ENCODE measurements at places on chromosomes 12 and 14.

DNA sequence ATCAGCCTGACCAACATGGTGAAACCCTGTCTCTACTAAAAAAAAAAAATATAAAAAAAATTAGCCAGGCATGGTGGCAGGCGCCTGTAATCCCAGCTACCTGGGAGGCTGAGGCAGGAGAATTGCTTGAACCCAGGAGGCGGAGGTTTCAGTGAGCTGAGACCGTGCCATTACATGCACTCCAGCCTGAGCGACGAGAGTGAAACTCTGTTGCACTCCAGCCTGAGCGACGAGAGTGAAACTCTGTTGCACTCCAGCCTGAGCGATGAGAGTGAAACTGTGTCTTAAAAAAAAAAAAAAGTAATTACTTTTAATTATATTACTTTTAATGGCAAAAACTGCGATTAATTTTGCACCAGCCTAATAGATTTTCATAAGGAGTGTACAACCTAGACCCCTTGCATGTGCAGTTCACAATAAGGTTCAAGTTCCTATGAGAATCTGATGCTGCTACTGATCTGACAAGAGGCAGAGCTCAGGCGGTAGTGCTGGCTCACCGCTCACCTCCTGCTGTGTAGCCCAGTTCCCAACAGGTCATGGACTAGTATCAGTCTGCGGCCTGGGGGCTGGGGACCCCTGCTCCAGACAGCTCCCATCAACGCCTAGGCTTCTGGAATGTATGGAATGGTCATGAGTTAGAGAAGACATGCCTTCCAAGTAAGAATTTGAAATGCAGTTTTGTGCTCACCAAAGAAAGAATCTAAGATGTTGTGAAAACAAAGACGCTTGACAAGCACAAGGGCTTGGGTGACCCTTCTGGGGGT, 10.1 kb downstream of the LTB4R start:
- no peak for DNase-seq

- no peak for DNase-seq
These were observed 11.5 kb upstream of the IL26 start for GRCh38 chr12:68237078-68237477.

DNA sequence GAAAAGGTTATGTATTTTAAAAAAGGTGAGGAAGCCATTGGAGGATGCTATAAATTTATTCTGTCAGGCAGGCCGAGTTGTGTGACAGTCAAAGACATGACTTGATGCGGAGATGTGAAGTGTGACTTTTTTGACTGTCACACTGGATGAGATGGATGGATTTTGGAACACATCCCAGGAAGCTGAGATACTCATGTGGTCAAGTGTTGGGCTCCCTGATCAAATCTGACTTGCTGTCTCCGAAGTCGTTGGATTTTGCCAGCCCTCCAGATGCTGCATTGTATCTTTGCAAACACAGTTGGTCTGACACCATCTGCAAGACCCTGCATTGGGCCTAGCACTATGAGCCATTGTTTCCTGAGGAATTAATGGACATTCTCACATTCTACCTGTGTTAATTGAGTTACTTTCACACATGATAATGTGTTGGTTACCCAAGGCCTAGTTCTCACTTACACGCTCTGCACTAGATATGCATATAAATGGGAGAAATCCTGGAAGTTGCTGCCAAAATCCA, 204.0 kb upstream of the PRKD1 start:
- DNase-seq, result no peak

DNA sequence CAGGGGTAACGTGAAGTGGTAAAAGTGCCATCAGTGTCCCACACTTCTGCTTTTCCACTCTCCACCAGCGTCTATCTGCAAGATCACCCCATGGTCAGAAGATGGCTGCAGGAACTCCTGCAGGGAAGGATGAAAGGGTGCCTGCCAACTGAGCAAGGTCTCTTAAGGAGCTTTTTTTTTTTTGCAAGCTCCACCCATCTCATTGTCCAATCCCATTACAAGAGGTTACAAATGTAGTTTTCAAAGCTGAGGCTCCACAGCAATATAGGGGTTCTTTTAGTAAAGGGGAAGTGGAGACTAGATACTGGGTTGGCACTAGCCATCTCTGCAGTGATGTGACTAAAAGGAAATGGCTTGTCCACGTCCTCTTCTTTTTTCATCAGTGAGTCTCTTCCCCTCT, 5.9 kb upstream of the BHLHE41 start:
- DNase-seq, result no peak

- no peak for DNase-seq
These were observed 96.4 kb downstream of the EFCAB11 start for GRCh38 chr14:89858089-89858488.

DNA sequence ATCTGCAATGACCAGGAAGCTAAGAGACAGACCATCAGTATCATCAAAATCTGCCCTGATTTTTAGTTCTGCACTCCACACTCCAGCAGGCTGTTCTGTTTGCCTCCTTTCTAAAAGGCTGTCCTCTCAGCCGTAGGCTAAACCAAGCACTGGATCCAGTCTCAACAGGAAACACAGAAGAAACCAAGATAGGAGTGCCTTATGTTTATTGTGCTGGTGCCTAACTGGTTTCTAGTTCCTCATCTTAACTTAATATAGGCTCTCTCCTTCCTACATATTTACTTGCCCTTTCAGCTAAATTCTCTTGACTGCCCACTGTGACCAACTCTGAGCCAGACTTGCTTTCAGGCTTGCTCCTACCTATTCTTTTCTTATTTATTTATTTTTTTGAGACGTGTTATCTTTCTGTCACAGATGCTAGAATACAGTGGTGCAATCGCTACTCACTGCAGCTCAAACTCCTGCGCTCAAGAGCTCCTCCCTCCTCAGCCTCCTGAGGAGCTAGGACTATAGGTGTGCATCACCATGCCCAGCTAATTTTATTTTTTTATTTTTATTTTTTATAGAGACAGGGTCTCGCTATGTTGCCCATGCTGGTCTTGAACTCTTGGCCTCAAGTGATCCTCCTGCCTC, 30.8 kb downstream of the GALNT4 start:
- DNase-seq, result no peak

- no peak for DNase-seq
These were observed 505.9 kb downstream of the SLC16A7 start for GRCh38 chr12:60101715-60102114.

DNA sequence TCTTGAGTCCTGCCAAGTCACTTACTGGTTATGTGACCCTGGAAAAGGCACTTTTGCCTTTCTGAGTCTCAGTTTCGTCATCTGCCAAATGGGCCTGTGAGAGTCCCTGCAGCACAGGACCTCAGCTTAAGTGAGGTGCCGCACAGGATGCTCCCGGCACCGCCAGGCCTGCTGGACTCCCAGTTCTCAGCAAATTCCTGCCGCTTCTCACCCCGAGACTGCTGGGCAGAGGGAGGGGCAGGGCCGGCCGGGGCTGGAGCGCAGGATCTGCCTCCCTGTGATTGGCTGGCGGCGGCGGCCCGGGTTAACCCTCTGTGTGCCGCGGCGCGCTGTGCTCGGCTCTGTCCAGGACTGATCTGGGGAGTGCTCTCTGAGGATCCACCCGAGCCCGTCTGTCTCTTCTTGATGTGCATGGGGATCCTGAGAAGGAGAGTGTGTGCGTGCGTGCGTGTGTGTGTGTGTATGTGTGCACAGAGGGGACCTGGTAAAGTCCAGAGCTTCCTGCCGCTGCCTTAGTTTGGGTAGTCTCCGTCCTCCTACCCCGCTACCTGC, 8.6 kb downstream of the SETD1B start:
- no peak for DNase-seq

- DNase-seq, result no peak
These were observed 176.1 kb downstream of the FUT8 start for GRCh38 chr14:65588426-65589140.

Measured in HuH-7.5 (cell line).